GOT3 (cell line): ENCODE measurements at places on chromosomes 11 and 22.

DNA sequence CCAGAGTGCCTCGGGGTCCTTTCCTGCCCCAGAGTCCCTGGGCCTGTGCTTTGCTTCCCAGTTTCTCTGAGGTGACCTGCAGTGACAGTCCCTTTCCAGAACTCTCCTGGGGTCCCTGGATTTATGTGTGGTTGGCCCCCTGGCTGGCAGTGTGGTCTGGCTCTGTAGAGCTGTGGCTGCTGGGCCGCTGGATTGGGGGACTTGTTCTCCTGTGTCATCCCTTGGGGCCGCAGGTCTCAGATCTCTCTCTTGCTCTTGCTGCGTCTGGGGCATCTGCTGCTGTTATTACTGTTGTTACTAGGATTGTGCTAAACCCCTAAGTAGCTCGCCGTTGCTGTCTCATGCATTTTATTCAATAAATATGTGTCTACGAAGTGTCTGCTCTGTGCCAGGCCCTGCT is 31.9 kb downstream of the FAM83F start:
- DNase-seq = no peak

DNA sequence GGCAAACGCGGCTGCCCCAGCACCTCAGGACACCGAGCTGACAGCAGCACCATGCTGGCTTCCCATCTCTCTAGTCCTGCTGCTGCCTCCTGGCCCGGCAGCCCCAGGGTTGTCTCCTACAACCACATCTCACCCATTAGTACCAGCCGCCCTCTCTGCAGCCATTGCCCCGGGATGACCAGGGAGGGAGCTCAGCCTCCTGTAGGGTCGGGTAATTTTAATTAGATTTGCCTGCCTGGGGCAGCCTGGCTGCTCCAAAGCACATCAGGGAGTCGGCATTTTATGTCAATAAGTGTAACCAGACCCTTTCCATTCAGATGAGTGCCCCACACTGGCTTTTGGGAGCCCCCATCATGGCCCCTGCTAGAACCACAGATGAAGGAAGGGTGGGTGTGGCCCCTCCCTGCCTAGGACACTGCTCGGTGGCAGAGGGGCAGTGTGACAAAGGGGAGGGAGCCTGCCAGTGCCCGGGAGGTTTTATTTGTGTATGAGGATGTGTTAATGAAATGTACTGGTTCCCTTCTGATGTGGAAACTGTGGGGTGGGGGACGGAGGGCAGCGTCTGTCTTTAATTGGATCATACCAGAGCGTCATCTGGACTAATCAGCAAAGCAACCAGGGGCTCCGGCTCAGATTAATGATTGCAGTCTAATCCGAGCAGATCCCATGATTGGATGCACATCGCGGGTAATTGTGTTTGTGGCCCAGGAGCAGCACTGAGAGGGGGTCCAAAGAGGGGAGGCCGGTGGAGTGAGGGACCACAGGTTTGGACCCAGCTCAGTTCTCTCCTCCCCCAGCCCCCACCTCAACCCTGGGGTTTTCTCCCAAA is 125.3 kb downstream of the FEZ1 start:
- DNase-seq = no peak

GRCh38 chr22:32717337-32718240 is 83.9 kb upstream of the TIMP3 start:
- DNase-seq = no peak

GRCh38 chr11:72012897-72013721 is 14.4 kb downstream of the IL18BP start:
- DNase-seq = no peak

- DNase-seq = no peak
These were observed 197.8 kb downstream of the ETS1 start for GRCh38 chr11:128389461-128389976.

DNA sequence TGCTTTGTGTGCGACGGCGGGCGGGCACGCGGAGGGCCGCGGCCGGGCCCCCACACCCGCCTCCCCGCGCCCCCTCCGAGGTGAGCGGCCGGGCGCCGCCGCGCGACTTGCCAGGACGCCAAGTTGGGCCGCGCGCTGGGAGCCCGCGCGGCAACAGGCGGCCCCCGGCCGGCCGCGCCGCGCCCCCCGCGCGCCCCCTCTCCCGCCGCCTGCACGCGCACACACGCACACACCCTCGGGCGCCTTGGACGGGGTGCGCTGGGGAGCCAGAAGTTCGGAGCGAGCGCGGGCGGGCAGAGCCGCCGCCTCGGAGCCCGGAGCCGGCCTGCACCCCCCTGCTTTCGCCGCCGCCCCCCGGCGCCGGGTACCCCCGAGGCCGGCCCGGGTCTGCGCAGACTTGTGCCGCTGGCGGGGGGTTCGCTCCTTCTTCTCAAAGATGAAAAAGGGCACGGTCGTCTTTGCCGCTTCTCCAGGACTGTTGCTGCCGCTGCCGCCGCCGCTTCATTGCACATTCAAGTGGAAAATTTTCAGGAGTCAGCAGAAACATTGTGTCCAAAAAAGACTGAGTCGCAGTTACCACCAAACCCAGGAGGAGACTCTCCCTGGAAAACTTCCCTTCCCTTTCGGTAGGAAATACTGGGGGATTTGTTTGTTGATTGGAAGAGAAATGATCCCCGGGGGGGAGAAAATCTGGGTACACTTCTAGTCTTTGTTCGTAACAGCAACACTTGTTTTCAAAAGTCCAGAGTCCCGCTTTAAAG is 895 bp downstream of the TEAD1 start:
- DNase-seq = no peak

- DNase-seq = no peak
These were observed 6.2 kb upstream of the FOXRED2 start for GRCh38 chr22:36512991-36513390.

GRCh38 chr11:63761188-63761587 is 7.4 kb downstream of the ZFTA start:
- no peak for DNase-seq

DNA sequence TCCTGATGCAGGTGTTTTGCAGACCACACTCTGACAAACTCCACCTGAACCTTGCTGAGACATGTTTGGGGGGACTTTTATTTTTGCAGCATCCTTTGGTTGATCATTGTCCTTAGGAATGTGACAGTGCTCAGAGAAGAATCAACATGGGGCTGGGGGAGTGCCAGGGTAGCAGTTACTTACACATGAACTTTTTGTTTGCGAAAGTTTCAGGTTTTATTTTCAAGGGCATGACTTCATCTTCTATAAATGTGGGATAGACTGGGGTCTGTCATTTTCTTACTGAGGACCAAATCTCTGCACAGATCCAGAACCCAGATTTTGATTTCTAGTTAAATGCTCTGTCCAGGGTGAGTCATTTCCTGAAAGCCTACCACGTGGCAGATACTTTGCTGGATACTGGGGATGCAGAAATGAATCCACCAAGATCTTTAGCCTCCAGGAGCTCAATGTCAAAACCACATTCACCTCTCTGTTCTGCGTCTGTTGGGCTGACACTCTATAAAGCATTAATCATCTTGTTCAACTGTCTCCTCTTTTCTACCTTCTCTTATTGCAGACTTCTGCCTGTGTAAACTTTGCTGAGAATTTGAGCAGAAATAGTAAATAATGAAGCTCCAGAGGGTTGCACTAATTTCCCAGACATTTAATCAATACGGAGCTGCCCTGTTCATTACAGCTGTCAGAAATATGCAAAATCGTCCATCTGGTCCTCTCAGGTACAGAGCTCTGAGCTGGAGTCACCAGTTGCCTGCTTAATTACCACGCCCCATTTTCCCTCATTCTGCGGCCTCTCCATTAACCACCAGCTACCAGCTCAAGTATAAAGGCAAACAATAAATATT is 387.9 kb downstream of the MIAT start:
- DNase-seq = no peak

- no peak for DNase-seq
These were observed 19.7 kb upstream of the PDGFB start for GRCh38 chr22:39264349-39265038.

- no peak for DNase-seq
These were observed at the start of gene IGLL1 for GRCh38 chr22:23579870-23580575. IGLL1 (minus strand) TSS chr22:23580290; CDS start chr22:23580190, 100 bp downstream.

DNA sequence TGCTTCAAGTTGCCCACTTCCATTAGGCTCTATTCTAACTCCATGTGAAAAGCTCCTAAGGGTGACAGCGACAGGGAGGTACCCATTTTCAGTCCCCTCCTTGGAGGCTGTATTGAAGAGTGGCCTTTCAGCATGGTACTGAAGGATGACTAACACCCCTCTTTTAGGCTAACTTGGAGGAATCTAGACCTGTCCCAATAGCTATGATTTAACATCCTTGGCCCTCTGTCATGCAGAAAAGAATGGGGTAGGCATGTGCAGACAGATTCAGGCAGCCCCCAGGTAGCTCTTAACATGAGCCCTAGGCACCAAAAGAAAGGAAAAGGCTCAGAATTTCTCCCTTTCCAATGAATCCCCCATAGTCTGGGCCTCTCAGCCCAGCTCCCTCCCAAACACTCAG is 89.3 kb upstream of the AMOTL1 start:
- no peak for DNase-seq

DNA sequence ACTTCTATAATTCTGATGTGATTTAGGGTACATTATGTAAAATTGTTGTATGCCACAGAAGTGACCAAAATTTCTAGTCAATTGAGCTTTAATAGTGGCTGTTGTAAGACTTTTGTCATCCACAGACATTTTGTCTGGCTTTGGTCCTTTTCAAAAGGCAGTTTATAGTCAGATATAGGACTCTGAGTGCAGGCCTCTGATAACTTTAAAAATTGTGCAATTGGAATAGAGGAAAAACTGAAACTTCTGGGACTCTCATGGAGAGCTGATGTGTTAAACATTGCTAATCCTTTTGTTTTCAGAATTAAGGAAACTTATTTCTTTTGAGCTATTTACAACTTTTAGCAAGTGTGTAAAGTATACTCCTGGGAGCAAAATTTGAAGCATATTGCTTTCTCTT is 9.0 kb upstream of the MRPL17 start:
- DNase-seq = no peak

DNA sequence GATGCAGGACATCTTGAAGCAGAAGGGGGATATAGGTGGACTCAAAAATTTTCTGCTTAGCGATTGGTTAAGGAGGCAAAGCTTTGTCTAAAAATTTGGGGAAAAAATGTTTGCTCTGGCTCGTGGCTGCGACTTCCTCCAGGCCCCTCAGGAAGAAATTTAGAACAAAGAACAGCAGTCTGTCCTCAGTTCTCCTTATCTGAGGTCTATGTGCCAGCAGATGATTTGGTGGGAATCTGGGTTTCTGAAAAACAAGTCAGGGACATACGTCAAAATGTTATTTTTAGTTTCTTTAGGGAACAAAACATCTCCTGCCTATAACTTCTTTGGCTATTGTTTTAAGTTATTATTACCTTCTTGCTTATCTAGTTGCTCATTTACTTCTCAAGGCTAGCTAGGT is 8.1 kb downstream of the OR6M1 start:
- DNase-seq = no peak
